ENCODE measurements at places on chromosomes 13 and 19.

GRCh38 chr19:6068711-6069110 is 41.6 kb downstream of the RFX2 start:
- DNase-seq: no peak

DNA sequence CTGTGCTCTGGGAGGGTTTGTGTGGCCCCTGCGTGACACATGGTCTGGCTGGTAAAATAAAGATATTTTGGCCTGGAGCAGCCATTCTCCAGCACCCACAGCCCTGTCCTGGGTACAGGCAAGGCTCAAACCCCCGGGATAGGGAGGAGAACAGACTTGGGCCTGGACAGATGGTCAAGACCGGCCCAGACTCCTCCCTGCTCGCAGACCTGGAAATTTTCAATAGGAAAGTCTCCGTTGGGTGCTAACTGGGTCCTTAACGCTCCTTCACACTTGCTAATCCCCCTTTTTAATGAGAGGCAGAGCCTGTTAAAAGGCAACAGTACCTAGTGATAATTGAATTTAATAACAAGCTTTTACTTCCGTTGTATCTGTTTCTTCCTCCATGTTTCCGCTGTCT is 2.5 kb downstream of the PALM start:
- DNase-seq: no peak

DNA sequence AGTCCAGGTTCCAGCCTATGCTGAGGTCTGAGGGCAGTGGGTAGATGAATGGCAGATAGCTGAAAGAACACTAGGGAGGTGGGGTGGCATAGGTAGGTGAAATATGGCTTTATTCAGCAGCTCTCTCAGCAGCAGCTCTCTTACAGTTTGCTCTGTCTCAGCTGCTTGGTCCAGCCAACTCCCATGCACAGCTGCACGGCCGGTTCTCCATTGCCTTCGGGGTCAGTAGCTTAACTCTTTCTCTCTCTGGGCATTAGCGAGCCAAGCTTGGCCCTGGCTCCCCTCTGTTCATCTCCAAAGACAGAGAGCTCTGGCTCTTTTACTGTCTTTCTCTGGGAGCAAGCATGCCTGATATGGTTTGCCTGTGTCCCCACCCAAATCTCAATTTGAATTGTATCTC is 151.9 kb downstream of the MYO16 start:
- DNase-seq: no peak

GRCh38 chr19:18053576-18054219 is 33.0 kb downstream of the IL12RB1 start:
- DNase-seq: no peak

DNA sequence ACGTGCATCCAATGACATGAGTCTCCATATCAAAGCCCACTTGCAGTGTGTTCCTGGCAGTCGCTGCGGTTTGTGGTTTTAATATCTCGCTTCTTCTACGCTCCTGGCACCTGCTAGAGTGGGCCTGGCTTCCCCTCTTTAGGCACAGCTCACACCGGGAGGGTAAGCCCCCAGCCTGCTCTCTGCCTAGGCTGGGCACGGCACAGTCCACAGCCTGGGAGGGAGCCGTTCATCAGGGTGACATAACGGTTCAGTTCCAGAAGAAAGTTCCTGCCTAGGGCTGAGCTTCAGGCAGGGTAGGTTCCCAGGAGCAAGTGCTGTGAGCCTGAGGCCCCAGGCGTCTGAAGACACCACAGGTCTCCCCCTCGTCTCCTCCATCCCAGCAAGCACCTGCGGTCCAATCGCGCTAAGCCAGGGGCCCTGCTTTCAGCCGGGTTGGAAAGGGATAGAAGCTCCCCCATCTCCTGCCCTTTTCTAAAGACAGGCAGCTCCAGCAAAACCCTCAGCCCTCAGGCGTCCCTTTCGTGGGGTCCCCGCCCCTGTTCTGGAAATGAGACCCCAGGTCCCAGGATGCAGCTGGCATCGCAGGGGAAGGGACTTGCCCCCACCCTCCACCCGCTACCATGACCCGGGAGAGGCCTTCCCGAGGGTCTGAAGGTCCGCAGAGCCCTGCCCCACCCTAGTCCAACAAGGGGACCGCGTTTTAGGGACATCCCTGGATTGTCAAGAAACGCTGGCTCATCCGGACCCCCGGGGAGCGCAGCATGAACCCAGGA is 121.6 kb upstream of the ZNF507 start:
- no peak for DNase-seq

DNA sequence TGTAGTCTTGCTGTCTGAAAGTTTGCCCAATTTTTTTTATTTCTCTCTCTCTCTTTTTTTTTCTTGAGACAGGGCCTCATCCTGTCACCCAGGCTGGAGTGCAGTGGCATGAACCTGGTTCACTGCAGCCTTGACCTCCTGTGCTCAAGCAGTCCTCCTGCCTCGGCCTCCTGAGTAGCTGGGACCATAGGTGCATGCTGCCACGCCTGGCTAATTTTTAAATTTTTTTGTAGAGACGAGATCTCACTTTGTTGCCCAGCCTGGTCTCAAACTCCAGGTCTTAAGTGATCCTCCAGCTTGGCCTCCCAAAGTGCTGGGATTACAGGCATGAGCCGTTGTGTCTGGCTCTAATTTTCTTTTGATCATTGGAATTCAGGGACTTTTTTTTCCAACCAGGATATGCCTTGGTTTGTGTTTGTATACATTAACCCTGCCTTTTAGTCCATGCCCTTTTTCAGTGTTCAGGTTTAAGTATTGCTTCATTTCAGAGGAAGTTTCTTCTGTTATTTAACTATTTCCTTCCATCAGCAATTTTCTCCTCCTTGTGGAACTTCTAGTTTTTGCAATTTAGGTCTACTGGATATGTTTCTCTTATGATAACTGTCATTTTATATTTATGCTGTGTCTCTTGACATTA is 201.4 kb downstream of the PCCA start:
- DNase-seq: no peak

- DNase-seq: no peak
These were observed 82.0 kb downstream of the PCDH9 start for GRCh38 chr13:67148161-67148571.

DNA sequence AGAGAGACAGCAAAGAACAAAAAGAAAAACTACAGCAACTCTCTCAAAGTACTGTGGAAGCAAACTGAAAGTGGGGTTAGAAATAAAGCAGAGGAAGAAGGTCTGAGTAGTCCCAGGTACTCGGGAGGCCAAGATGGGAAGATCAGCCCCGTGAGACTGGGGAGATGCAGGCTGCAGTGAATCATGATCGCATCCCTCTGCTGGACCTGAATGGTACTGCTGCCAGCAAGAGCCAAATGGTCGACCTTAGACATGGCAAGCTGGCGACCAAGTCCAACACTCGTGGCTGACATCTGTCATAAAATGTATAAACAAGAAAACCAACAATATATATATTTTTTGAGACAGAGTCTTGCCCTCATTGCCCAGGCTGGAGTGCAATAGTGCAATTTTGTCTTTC is 33.7 kb upstream of the ZNF724 start:
- DNase-seq: peak; percentile 6

DNA sequence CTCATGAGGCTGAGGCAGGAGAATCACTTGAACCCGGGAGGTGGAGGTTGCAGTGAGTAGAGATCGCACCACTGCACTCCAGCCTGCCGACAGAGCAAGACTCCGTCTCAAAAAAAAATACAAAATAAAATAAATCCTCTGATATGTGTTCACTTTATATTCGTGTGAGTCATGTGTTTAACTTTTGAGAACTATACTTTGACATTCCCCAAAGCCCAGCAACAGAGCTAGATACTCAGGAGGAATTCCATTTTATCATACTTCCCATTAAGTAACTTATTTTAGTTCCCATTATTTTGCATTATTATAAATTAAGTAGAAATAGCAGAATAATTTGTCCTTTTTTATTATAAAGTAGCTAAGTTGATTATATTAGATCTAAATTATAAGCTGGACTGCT is 3.3 kb upstream of the CHAMP1 start:
- DNase-seq: no peak

DNA sequence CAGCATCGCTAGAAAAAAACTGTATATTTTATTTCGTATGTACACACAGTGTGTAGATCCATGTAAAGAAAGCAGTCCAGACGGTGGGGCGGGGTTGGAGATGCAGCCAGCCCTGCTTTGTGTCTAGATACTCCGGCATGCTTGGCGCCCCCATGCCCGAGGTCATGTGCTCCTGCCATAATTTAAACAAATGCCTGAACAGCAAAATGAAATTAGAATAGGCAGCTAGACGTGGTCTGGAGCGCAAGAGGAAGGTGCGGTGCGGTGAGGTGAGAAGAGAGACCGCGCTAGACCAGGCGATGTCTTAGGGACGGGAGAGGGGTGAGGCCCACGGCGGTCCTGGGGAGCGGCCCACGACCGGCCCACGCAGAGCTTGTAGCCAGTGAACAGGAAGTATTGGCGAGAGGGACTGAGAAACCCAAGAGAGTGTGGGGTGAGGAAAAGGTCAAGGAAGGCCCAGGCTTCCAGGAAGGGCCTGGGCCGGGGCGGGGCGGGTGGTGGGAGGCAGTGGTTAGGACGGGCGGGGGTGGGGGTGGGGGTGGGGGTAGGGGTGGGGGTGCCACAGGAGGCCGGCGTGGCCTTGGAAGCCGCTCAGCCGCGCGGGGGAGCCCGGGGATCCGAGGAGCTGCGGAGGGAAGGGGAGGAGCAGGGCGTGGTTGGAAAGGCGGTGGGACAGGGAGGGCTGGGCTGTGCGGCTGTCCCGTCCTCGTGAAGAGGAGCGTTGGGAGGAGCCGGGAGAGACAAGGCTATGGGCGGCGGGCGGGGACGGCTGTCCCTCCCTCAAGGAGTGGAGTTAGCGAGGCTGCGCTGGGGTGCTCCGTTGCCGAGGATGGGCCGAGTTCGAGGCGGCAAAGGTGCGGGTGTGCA is 254.7 kb upstream of the SGCG start:
- no peak for DNase-seq

DNA sequence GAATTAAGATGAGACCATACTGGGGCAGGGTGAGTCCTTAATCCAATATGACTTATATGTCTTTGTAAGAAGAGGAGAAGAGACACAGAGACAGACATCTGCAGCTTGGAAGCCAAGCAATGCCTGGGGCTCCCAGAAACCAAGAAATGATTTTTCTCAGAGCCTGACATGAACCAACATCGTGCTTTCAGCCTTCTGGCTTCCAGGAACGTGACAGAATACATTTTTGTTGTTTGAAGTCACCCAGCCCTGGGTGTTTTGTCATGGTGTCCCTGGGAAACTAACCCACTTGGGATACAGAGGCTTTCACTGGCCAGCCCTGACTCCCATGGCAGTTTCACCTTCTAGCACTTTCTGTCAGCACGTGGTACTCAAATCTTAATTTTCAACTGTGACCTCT is 95.3 kb upstream of the SLC10A2 start:
- no peak for DNase-seq
